ENCODE measurements at places on chromosomes 4 and X.

DNA sequence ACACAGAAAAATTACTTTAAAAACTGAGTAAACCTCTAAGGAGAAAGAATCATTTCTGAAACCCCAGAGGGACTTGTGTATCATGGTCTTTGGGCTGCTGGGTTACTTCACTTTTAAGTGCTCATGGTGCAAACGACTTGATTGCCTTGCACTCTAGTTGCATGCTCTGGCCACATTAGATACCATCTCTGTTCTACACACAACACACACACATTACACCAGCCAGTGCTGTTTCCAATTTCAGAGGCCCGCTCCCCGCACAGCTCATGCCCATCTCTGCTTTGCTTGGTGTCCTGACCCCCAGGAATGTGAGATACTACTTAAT lies 2.1 kb downstream of the PPP3CA start:
- DNase-seq = no peak

DNA sequence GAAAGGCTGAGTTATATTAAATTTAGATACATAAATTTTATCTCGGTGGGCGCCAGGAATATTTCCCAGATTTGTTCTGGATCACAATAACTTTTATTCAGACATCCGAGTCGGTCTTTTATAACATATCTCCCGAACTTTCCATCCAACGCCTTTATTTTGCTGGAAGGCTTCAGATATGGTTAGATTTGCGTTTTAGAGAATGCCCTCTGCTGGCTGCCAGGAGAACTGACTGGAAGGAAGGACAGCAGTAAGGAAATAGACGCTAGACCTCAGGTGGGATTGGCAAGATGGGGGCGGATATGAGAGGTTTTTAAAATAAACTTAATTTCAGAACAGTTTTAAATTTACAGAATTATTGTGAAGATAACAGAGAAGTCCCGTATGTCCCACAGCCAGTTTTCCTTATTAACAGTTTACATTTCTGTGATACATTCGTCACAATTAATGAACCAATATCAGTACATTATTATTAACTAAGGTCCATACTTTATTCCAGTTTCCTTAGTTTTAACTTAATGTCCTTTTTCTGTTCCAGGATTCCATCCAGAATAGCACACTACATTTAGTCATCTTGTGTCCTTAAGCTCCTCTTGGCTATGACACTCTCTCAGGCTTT lies 4.6 kb upstream of the KANTR start:
- DNase-seq = peak; percentile 17

DNA sequence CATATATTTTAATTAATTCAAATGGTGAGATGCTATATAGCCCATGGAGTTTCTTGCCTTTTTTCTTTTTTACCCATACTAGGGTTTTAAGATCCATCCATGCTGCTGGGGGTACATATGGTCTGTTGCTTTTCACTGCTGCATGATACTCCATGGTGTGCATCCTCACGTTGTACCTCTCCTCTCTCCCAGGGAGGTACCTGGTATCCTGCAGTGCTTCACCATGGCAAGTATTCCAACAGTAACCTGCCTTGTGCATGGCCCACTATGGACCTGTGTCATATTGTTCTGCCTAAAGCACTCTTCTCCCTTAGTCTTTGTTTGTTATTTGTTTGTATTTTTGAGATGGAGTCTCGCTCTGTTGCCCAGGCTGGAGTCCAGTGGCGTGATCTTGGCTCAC lies 114.3 kb upstream of the GPC4 start:
- DNase-seq = no peak

DNA sequence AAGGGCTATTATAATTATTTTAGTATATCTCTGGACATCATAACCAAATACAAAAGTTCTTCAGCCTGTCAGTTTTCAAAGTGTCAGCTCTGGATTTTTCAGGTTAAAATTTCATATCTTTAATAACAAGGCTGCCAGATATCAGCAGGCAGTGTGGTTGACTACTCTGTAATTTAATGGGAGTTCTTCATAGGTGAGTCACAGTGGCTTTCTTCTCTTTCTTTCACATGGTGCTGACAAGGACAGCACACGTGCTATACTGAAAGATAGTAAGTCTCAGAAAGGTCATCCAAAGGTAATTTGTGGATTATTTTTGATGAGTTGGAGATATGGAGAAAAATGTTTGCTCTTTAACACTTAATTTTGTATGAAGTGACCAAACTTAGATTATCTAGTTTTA lies 43.2 kb downstream of the GALNT7 start:
- no peak for DNase-seq

- DNase-seq = no peak
These were observed 17.8 kb upstream of the CXCL3 start for GRCh38 chr4:74056114-74056857.

- DNase-seq = no peak
These were observed 1.5 kb upstream of the SLC16A2 start for GRCh38 chrX:74419864-74420195.

DNA sequence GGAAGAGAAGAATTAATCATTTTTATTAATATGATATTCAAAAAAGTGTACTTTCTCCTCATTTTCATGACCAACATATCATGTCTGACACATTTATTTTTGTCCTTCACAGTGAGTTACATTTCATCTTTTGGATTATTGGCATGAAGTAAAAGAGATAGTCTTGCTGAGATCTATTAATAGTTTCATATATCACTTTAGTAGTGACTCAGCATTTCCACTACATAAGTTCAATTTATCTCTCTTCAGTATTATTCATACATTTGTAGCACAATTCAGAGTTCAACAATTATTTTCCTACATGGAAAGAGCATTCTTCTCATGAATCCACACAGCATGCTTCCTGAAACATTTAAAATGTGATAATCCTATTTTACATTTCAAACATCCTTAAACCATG lies 1461.1 kb downstream of the TECRL start:
- no peak for DNase-seq

DNA sequence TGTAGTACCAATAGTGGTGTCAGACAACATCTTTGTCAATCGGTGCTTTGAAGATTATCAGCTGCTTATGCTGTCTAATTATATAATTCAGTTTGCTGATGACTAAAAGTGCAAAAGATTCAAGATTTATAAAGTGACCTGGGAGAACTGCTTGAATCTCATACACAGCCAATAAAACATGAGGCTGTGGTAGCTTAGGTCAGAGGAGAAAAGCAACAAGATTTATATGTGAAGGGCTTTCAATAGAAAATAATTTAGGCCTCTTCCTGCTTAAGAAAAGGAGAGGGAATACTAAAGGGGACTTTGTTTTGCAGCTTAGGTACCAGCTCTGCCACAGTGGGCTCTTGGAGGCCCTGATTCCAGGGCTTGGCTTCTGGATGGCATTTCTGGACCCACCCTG lies 111.0 kb upstream of the MAD2L1 start:
- DNase-seq = no peak

GRCh38 chrX:11449613-11450012 lies 156.4 kb downstream of the AMELX start:
- DNase-seq = no peak

DNA sequence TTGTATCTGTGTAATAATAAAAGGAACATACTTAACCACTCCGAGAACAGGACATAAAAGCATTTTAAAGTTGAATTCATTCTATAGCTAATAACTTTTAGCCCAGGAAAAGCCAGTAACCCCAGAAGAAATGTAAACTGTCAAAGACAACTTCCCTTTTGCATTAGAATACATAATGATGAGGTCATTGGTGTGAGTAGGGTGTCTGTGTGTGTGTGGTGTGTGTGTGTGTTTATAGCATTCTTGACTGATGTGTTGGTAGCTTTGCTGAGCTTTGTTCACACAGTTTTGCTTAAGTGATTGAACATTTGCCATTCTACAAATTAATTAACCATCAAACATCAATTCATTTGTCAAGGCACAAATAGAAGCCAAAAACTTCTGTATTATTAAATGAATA lies 559.6 kb downstream of the ARAP2 start:
- no peak for DNase-seq

DNA sequence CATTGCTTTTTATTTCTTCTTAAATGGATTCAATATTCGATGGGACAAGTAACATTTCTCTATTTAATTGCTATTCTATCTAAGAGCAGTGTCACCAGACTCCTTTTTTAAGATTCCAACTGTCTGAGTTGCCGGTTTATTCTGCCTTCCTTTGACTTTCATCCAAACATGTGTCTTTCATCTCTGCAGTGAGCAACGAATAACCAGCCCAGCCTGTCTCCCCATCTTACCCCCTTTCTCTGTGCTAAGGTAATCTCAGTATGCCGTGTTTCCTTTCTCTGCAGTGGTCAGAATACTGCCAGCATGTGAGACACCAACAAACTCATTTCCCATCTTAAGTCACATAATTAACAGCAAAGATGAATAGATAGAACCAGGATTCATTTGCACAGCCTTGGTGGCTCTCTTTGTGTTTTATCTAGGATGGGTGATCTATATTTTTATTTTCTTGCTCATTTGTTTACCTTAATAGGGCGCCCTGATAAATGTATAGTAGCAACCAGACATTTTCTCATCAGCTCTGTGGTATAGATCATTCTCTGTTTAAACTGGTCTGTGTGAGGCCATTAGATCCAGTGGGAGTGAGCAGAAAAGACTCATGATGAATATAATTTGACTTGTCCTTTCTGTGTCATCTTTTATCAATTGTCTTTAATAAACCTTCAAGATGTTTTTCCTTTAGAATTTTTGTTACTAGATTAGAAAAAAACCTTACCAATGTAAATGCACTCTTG lies 394.8 kb upstream of the IGFBP7 start:
- DNase-seq = no peak

DNA sequence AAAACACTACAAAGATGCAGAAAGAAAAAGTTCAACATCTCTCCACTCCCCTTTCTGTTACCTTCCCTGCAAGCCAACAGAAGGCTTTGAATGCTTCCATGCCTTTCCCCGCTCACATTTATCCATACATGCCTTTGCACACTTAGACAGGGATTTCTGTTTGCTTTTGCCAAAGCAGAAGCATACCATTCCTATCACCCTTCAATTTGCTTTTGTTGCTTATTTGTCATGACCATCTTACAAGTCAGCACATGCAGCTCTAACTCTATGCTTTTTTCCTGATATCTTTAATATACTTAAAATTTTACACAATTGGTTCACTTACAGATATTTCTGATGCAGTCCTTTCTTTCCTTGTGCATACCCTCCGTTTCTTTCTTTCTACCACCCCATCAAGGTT lies 169.6 kb downstream of the CORIN start:
- DNase-seq = no peak

GRCh38 chr4:187929024-187929423 lies 66.5 kb upstream of the ZFP42 start:
- DNase-seq = no peak
